Keratinocyte (primary cell): ENCODE measurements at places on chromosomes 6 and 20.

GRCh38 chr20:56411759-56412472 lies at the start of gene CASS4:
Gene CASS4, plus strand, starts transcription at chr20:56412260. Its CDS starts 199 bp downstream, at chr20:56412459.
- no peak for DNase-seq

DNA sequence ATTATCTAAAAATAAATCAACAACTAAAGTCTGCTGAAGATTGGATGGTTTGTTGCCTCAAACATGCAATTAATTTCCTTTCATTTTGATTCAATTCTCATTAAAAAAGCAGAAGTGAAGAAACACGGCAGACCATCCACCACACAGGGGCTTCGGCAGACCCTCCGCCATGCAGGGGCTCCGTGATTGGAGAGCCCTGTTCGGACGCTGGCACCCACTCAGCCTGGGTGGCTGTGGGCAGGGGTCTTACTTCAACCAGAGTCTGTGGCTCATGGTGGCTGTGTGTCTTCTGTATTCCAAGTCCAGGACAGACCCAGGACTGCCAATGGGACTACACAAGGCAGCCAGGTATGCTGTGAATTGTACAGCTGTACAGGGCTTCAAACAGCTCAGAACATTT lies 86.9 kb upstream of the FRMD1 start:
- no peak for DNase-seq

GRCh38 chr20:51262240-51262639 lies 239.3 kb upstream of the KCNG1 start:
- DNase-seq: no peak

DNA sequence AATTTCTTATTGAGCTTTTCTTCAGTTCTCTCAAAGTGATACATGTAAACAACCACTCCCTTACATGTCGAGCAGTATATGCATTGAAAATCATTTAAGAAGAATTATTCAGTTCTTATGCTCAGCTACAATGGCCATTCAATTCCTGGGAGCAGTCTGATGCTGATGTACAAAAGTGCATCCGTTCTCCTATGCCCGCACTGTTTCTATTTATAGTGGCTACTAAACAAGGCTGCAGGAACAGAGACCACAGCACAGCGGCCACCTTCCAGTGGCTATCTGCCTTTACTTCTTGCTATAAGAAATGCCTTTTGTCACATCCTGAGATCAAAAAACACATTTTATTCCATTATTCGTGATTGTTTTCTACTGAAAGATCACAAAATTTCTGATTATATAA lies 82.2 kb downstream of the FHL5 start:
- DNase-seq: no peak

DNA sequence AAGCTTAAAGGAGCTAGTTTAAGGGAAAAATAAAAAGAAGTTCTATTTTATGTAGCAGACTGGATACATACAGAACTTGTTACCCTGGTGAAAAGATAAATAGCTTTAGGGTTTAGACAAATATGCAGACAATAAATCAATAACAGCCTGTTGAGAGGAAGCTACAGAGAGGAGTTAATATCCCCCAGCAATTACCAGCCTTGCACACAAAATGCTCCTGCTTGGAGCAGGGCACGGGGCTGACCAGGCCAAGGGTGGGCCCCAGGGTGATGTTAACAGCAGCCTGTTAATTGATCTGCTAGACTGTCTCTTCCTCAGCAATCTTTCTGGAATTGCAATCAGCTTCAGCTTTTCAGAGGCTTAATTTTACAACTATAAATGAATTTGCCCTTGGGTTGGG lies 125.1 kb upstream of the SOX4 start:
- no peak for DNase-seq

DNA sequence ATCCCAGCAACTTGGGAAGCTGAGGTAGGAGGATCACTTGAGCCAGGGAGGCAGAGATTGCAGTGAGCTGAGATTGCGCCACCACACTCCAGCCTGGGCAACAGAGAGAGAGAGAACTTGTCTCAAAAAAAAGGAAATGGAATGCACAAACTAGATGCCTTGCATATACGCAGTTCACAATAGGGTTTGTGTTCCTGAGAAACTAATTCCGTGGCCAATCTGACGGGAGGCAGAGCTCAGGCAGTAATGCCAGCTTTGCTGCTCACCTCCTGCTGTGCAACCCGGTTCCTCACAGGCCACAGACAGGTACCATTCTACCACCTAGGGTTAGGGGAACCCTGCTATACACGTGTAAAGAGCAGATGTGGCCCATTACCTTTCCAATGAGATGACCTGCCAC lies 1.4 kb downstream of the CDK5RAP1 start:
- no peak for DNase-seq

- no peak for DNase-seq
Measured at GRCh38 chr20:8803941-8804340, 264.9 kb upstream of the PLCB4 start.

DNA sequence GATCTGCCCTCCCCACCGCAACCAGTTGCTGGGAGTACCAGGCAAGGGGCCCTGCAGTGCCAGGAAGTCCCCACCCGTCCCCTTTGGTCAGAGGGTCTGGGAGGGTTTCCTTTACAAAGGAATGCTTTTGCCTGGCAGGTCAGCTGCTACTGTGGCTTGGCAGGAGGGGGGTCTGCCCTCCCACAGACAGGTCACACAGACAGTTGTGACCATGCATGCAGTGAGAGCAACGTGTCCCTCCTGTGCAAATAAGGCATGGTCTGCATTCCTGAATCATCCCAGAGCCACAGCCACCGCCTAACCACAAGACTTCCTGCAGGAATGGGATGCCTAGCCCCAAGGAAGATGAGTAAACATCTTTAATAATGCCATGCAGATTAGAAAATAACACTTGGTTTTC lies 439 bp upstream of the F13A1 start:
- no peak for DNase-seq

DNA sequence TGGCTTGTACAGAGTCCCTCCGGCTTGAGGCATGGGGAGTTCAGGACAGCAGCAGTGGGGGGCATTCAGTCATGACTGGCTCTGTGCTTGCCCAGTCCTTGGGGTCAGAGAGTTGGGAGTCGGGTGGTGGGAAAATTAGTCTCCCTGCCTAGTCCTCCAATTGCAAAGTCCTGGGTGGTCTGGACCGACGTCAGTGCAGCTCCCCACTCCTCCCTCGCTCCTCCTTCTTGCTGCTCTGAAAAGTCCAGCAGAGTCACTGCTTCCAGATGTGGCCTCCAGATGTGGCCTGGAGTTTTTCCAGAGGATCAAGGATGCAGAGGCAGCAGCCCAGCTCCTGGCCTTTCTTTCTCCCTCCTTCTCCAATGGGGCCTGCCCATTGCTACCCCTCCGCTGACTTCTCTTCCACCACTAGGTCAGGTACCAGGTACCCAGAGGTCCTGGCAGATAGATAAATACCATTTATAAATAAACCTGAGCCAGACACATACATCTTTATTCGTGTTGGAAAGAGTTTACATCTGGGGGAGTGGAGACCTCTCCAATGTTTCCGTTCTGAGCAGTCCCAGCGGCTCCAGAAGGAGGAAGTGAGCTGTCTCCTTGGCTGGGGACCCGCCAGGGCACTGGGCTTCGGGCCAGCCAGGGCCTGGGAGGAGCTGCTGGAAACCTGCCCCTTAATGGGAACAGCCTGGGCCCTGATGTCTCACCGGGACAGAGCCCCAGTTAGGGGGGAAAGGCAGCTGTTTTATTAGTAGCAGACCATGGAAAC lies 49.0 kb upstream of the RNF24 start:
- DNase-seq: no peak

GRCh38 chr6:30130179-30130679 lies 5.7 kb upstream of the TRIM40 start:
- DNase-seq: no peak

DNA sequence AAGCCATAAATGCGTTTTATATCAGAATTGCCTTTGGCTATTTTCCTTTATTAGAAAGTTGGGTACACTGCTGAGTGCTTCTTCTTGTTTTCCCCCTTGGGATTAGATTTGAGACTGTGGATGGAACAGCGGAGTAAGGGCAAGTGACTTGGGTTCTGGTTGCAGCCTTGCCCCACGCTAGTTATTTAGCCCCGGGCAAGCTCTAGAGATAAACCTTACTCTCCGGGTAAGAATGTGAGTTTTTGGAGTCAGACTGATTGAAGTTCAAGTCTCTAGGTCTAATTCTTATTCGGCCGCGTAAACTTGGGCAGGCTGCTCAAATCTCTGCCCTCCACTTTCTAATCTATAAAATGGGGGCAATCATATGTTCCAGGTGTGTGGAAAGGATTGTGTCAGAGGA lies 8.9 kb downstream of the TSHZ2 start:
- no peak for DNase-seq

DNA sequence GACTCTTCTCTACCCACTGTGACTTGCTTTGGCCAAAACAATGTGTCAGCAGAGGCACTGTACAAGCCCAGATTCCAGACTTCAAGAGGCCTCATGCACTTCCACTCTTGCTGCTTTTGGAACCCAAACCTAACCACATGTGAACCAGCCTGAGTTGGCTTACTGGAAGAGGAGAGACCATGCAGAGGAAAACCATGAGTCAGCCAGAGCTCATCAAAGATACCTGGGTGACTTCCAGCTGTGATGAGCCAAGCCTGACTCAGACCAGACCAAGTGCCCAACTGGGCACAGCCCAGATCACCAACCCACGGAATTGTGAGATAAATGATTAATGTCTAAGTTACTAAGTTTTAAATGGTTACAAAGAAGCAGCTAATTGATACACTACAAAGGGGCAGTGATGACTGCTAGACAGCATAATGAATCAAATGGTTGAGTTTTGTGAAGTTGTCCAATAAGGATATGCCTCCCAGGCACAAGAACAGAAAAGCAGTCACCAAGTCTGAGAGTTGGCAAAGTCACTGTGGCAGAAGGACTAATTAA lies 16.2 kb upstream of the BEND6 start:
- DNase-seq: peak; percentile 98

DNA sequence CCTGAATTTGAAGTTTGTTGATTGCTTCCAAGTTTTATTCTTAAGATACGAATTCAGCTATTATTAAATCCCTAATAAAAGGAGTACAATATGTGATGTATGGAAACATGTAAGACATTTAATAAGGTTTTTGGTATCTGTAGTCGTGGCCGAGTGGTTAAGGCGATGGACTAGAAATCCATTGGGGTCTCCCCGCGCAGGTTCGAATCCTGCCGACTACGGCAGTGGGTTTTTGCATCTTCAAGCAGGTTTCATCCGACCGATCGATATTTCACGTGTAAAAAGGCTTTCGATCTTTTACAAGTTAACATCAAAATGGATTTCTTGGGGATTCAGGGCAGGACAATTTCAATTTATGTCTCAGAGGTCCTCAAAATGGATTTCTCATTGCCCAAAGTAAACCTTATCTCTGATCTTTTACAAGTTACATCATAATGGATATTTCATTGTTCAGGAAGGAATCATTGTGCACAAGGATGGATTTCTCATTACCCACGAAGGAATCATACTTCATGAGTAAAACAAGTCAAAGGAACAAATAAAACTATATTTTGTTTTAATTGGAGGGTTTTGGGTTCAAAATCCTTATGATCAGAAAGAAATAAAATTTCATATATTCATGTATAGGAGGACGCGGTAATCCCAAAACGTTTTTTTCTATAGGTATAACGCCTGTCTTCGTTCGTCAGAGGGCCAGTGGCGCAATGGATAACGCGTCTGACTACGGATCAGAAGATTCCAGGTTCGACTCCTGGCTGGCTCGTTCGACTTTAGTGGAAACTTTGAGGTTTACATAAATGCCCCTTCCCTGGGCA lies 37.3 kb upstream of the BTN3A2 start:
- no peak for DNase-seq

GRCh38 chr6:15297895-15298590 lies 52.2 kb downstream of the JARID2 start:
- no peak for DNase-seq

DNA sequence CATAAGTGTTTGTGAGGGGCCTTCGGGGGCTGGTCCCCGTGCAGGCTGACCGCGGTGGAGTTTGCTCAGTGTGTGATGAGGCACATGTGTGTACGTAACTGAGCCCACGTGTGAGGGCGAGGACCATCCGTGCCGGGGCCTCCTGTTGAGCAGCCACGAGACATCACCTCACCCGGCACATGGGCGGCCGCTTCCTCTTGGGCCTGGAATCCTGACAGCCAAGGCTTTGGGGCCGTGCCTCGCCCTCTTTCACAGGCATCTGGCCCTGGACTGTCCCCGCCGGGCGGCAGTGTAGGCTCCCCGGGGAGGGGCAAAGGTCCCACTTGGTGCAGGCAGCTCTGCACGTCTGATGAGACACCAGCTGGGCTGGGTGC lies 202.3 kb downstream of the DLL1 start:
- no peak for DNase-seq

DNA sequence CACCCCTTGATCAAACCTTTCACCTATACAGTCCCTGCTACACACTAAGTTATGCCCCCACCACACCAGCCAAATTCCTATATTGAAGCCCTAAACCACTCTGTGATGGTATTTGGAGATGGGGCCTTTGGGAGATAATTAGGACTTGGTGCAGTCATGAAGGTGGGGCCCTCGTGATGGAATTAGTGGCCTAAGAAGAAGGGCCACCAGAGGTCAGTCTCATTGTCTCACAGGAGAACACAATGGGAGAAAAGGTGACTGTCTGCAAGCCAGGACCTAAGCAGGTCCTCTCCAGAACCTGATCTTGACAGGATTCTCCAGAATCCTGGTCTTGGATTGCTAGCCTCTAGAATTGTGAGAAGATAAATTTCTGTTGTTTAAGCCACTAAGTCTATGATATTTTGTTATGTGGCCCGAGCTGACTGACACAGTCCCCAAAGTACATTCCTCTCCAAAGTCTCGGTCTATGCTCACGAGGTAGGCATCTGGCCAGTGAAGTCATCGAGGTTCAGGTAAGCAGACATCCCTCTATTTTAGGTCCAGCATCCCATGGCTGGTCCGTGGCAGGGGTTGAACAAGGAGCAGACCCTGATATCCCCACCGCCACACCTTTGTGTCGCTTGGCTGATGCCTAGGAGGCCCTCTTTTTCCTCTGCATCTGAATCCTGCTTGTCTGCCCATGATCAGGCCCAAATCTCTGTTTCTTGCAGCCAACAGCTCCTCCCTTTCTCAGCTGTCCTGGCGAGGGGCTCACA lies 138.9 kb downstream of the NFATC2 start:
- DNase-seq: no peak

- DNase-seq: no peak
Measured at GRCh38 chr6:56399672-56400263, 152.4 kb upstream of the COL21A1 start.
